ENCODE measurements at places on chromosomes 7 and 10. TPM values are rescaled to one million over a fixed set of nuclear protein-coding genes. Genes with fewer than 3 reads are reported as not detected.

Gene AMZ1
- total RNA-seq: 0.27 TPM

Gene SNX10
- 21.3 TPM for total RNA-seq

GRCh38 chr10:5970066-5970465, 7.3 kb downstream of the IL15RA start:
- no peak overlapping the region for H3K4me3 ChIP-seq
- no peaks in the 10 kb centered on the region for H3K27me3 ChIP-seq
- no peak overlapping the region for H3K27ac ChIP-seq
- peaks cover 8% of the 10 kb centered on the region for H3K4me1 ChIP-seq

Gene FAM25A
- not detected for total RNA-seq

DNA sequence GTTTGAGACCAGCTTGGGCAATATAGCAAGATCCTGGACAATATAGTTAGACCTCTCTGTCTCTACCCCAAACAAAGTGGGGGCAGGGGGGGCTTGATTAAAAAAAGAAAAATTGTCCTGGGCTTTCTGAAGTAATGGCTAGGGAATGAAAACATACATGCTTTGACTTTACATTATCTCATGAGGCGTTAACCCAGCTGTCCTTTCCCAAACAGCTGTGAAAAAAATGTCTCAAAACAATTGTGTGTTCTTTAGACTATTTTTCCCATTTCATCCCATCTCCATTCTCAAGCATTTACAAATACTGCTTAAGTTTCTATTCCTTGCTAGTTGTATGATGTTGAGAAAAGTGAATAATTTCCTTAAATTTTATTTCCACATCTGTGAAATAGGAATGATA, 27.0 kb upstream of the CDK13 start:
- no peaks in the 10 kb centered on the region for H3K4me1 ChIP-seq
- H3K27ac ChIP-seq: no peak overlapping the region

DNA sequence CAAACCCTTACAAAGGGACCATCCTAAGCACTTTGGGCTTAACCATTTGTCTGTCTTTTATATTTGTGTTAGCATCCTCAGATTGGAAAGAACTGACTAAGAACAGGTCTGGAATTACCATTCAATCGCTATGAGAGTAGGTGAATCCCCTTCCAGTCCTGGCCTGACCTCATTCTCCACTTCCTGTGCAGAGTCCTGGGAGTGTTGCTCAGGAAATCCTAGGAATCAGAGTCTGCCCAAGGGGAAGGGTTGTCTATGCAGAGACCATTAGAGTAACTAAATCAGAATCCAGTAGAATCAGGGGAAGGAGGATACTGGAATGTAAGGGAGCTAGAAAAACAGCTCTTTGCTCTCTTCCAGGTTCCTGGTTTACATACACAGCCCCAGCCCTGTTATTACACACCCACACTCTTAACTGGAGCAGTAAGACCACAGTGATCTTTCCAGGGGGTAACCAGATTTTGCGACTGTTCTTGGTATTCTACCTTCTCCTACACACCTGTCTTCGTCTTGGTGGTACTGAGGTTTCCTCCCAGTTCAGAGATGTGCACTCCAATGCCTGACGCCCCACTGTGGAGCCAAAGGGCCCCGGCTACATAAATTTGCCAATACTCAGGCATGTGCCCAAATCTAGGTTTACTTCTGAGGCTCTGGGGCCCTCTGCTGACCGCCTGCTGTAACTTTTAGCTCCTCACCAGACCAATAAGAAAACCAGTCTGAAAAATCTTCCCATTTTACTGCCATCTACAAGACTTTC, 103.7 kb downstream of the RNF216 start:
- DNase-seq: peak; percentile 67
- H3K4me3 ChIP-seq: no peak overlapping the region
- no peaks in the 10 kb centered on the region for H3K36me3 ChIP-seq
- peaks cover 35% of the 10 kb centered on the region for H3K4me1 ChIP-seq
- no peak overlapping the region for H3K27ac ChIP-seq
- no peaks in the 10 kb centered on the region for H3K27me3 ChIP-seq

GRCh38 chr10:97278491-97278989, 13.9 kb downstream of the ARHGAP19 start:
- H3K36me3 ChIP-seq: no peaks in the 10 kb centered on the region
- no peak overlapping the region for H3K27ac ChIP-seq
- H3K4me3 ChIP-seq: no peak overlapping the region
- H3K4me1 ChIP-seq: peaks cover 3% of the 10 kb centered on the region
- no peaks in the 10 kb centered on the region for H3K27me3 ChIP-seq
- no peak for DNase-seq

Gene HNRNPA2B1
- 473 TPM for total RNA-seq

Gene FRA10AC1
- 18.7 TPM for total RNA-seq

GRCh38 chr7:36775061-36775620, 50.8 kb upstream of the AOAH start:
- H3K27ac ChIP-seq: peak overlapping the region; percentile 91
- no peaks in the 10 kb centered on the region for H3K27me3 ChIP-seq
- no peaks in the 10 kb centered on the region for H3K36me3 ChIP-seq

Gene NUTM2A
- total RNA-seq: 1.7 TPM

- no peaks in the 10 kb centered on the region for H3K27me3 ChIP-seq
- no peaks in the 10 kb centered on the region for H3K36me3 ChIP-seq
- H3K4me1 ChIP-seq: no peaks in the 10 kb centered on the region
Measured at GRCh38 chr10:50968386-50969091, 83.1 kb upstream of the A1CF start.

Gene TRPV6
- not detected for total RNA-seq

Gene LRIT1
- not detected for total RNA-seq

DNA sequence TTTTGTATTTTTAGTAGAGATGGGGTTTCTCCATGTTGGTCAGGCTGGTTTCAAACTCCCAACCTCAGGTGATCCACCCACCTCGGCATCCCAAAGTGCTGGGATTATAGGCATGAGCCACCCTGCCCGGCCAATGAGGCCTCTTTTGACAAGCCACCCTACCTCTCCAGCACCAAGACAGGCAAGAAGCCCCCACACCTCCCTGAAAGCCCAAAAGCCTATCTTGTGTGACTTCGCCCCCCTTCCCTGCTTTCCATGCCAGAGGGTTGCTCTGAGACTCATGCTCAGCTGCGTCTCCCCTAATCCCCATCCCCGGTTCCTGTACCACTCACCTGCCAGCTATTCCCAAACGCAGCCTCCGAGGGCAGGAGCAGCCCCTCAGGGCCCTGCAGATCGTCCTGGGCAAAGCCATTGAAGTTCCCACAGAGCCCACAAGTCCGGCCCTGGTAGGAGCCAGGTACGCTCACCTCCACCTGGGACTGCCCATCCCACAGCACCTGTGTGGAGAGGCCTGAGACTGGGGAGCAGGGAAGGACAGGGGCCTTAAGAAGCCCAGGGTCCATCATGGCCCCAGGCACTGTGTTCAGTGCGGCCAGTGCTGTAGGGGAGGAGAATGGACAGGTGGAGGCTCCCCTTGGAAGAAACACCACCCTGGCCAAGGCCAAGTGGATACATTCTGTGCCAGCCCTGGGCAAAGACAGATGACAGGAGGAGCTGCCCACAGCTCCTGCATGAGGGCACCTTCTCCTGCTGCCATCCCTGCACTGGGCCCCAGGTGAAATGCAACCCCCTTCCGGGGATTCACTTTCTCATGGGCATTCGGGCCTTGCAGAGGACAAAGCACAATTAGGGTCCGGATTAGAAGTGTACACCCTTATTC, 15.8 kb downstream of the ATP6V1F start:
- H3K4me1 ChIP-seq: no peaks in the 10 kb centered on the region
- H3K27me3 ChIP-seq: no peaks in the 10 kb centered on the region
- H3K27ac ChIP-seq: no peak overlapping the region
- DNase-seq: no peak
- no peaks in the 10 kb centered on the region for H3K36me3 ChIP-seq

Gene GDF2
- not detected for total RNA-seq

- H3K27me3 ChIP-seq: no peaks in the 10 kb centered on the region
- no peaks in the 10 kb centered on the region for H3K36me3 ChIP-seq
Measured at GRCh38 chr7:156703209-156703608, 62.6 kb downstream of the RNF32 start.

Gene CD36
- 7.0 TPM for total RNA-seq

DNA sequence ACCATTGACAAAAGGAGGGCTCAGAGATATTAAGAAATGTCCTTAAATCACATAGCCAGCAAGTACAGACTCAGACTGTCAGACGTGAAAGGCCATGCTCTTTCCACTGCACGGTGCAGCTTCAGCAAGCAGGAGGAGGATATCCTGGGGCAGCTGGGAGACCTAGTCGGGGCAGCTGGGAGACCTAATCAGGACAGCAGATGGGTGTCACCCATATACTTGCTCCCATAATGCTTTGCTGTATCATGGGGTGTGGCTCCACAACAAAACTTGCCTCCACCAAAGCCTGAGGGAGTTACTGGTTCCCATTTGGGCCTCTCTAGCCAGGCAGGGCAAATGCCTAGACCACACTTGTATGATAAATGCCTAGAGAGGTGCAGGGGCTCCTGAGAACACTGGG, 55.4 kb downstream of the GRID1 start:
- no peaks in the 10 kb centered on the region for H3K36me3 ChIP-seq
- H3K27ac ChIP-seq: no peak overlapping the region
- no peaks in the 10 kb centered on the region for H3K4me1 ChIP-seq
- H3K4me3 ChIP-seq: no peak overlapping the region

GRCh38 chr10:76899490-76899889, 738.1 kb downstream of the KCNMA1 start:
- DNase-seq: no peak
- no peaks in the 10 kb centered on the region for H3K4me1 ChIP-seq
- no peak overlapping the region for H3K4me3 ChIP-seq
- H3K27ac ChIP-seq: no peak overlapping the region
- no peaks in the 10 kb centered on the region for H3K36me3 ChIP-seq
- no peaks in the 10 kb centered on the region for H3K27me3 ChIP-seq

- no peak for DNase-seq
- H3K4me1 ChIP-seq: no peaks in the 10 kb centered on the region
- no peaks in the 10 kb centered on the region for H3K27me3 ChIP-seq
- no peak overlapping the region for H3K27ac ChIP-seq
Measured at GRCh38 chr7:54987772-54988171, 31.0 kb upstream of the EGFR start.

Gene UCMA
- not detected for total RNA-seq

- peaks cover 17% of the 10 kb centered on the region for H3K27me3 ChIP-seq
- H3K4me1 ChIP-seq: peaks cover 14% of the 10 kb centered on the region
- DNase-seq: peak; percentile 60
- no peak overlapping the region for H3K27ac ChIP-seq
- no peak overlapping the region for H3K4me3 ChIP-seq
- H3K36me3 ChIP-seq: no peaks in the 10 kb centered on the region
Measured at GRCh38 chr7:98870121-98870651, 372 bp upstream of the TMEM130 start.

Gene DOCK1
- 0.12 TPM for total RNA-seq

GRCh38 chr7:21941611-21942141, 4.0 kb downstream of the CDCA7L start:
- no peak overlapping the region for H3K4me3 ChIP-seq
- H3K36me3 ChIP-seq: no peaks in the 10 kb centered on the region
- DNase-seq: no peak
- no peak overlapping the region for H3K27ac ChIP-seq
- peaks cover 7% of the 10 kb centered on the region for H3K4me1 ChIP-seq

Gene TBXAS1
- 88.7 TPM for total RNA-seq

- no peak overlapping the region for H3K4me3 ChIP-seq
- no peaks in the 10 kb centered on the region for H3K4me1 ChIP-seq
- H3K36me3 ChIP-seq: no peaks in the 10 kb centered on the region
- H3K27me3 ChIP-seq: no peaks in the 10 kb centered on the region
Measured at GRCh38 chr7:121853307-121853706, 19.7 kb upstream of the PTPRZ1 start.

- no peaks in the 10 kb centered on the region for H3K36me3 ChIP-seq
- no peak overlapping the region for H3K4me3 ChIP-seq
- no peak overlapping the region for H3K27ac ChIP-seq
- no peak for DNase-seq
- H3K27me3 ChIP-seq: no peaks in the 10 kb centered on the region
Measured at GRCh38 chr7:151178831-151179230, 8.2 kb downstream of the ASB10 start.

- H3K4me1 ChIP-seq: no peaks in the 10 kb centered on the region
- no peaks in the 10 kb centered on the region for H3K36me3 ChIP-seq
- DNase-seq: no peak
- no peak overlapping the region for H3K4me3 ChIP-seq
- no peak overlapping the region for H3K27ac ChIP-seq
Measured at GRCh38 chr7:39464350-39465054, 101.7 kb upstream of the YAE1 start.

Gene PPP1R17
- total RNA-seq: not detected

DNA sequence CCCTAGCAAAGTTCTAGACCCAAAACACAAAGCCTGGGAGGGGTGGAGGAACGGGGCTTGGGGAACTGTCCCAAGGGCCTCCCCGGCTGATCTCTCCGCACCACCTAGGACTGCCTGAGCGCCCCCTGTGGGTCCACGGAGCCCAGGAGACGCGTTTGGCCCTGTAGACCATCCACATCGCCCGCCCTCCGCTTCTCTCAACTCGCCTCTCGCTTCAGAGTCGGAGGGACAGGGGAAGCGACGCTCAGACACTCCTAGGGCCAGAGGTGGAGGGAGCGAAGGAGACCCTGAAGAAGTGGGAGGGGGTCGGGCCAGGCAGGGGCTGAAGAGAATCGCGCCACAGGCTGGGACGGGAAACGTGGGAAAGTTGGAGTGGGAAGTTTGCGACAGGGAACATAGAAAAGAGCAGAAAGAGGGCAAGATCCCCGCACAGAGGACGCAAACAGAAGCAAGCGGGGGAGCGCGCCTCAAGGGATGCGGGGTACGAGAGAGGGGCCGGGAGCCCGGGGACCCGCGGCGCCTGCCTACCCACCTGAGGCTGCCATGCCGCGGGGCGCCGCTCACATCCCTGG, 378 bp downstream of the PIK3AP1 start:
- H3K4me1 ChIP-seq: peaks cover 44% of the 10 kb centered on the region
- peak overlapping the region; percentile 73 for H3K4me3 ChIP-seq
- H3K27ac ChIP-seq: peak overlapping the region; percentile 88
- peak; percentile 72 for DNase-seq
- no peaks in the 10 kb centered on the region for H3K36me3 ChIP-seq

DNA sequence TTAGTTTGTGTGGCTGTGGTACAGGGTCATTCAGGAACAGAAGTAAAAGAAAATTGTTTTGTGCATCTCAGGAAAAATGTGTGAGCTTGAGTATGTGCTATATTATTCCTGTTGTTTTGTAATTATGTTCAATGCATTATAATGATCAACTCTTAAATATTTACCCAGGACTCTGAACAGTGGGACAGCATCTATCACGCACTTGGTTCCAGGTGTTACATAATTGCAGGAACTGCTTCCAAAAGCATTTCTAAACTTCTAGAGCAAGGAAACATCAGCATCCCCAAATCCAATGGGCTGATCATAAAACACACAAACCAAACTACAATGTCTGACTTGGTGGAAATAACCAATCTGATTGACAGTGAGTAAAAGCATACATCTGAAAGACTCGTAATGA, 26.6 kb downstream of the ENO4 start:
- DNase-seq: no peak
- no peaks in the 10 kb centered on the region for H3K27me3 ChIP-seq
- H3K27ac ChIP-seq: no peak overlapping the region
- H3K36me3 ChIP-seq: no peaks in the 10 kb centered on the region

Gene GJD4
- total RNA-seq: not detected
